Upper lobe of right lung (tissue), 1 donor: ENCODE measurements at places on chromosomes 5 and 9. TPM values are rescaled to one million over a fixed set of nuclear protein-coding genes. Genes with fewer than 3 reads are reported as not detected.

Gene KIF3A
- total RNA-seq = 10.5 TPM

Gene STPG3
- total RNA-seq = not detected

Gene MAP3K1
- 20.3 TPM for total RNA-seq

Gene IFNB1
- not detected for total RNA-seq

Gene PDGFRB
- total RNA-seq = 120 TPM

Gene STXBP1
- 92.1 TPM for total RNA-seq

Gene CDK5RAP2
- total RNA-seq = 54.2 TPM

Gene CCNI2
- total RNA-seq = 0.55 TPM

Gene SOX30
- total RNA-seq = 0.12 TPM

Gene AGXT2
- not detected for total RNA-seq

Gene IGFBPL1
- 0.87 TPM for total RNA-seq

Gene PCDHGC4
- 1.8 TPM for total RNA-seq

Gene SHOC1
- not detected for total RNA-seq

Gene NPR3
- total RNA-seq = 87.2 TPM

Gene NDFIP1
- total RNA-seq = 68.1 TPM

Gene MAMDC4
- total RNA-seq = 12.9 TPM

Gene STKLD1
- total RNA-seq = 1.2 TPM

Gene IFNK
- not detected for total RNA-seq

Gene F2RL1
- 8.0 TPM for total RNA-seq

Gene SV2C
- total RNA-seq = 0.32 TPM

Gene PGGT1B
- 40.0 TPM for total RNA-seq

Gene CDH6
- 9.4 TPM for total RNA-seq

Gene PTPN3
- total RNA-seq = 17.1 TPM

Gene TYRP1
- 7.1 TPM for total RNA-seq

Gene SEMA5A
- 38.9 TPM for total RNA-seq

Gene SPINK6
- not detected for total RNA-seq

Gene GRXCR2
- not detected for total RNA-seq

Gene WDR38
- total RNA-seq = not detected

Gene HACD4
- total RNA-seq = 10.6 TPM

Gene GBGT1
- 27.4 TPM for total RNA-seq

Gene CXCL14
- 0.38 TPM for total RNA-seq

Gene SYNPO
- 151 TPM for total RNA-seq

Gene C5orf52
- total RNA-seq = not detected

Gene SLIT3
- total RNA-seq = 70.0 TPM

Gene ANKRD18B
- 1.2 TPM for total RNA-seq

Gene FUBP3
- 39.7 TPM for total RNA-seq

Gene SUSD3
- total RNA-seq = 4.8 TPM

Gene ORM2
- total RNA-seq = 3.9 TPM

Gene PCDHGA11
- 2.6 TPM for total RNA-seq

Gene CHSY3
- 5.7 TPM for total RNA-seq

Gene MYOT
- total RNA-seq = not detected

Gene ZNF366
- total RNA-seq = 12.2 TPM

Gene COL5A1
- 37.8 TPM for total RNA-seq

Gene HK3
- 50.5 TPM for total RNA-seq

Gene BARHL1
- total RNA-seq = not detected

Gene NCS1
- total RNA-seq = 5.7 TPM

Gene CTNND2
- 6.9 TPM for total RNA-seq

Gene TGFBR1
- 72.0 TPM for total RNA-seq

Gene ELAVL2
- total RNA-seq = not detected

Gene HTR4
- total RNA-seq = 0.43 TPM

Gene MCTP1
- total RNA-seq = 40.7 TPM

Gene DNAJC21
- total RNA-seq = 57.7 TPM

Gene PPIC
- total RNA-seq = 43.0 TPM

Gene TAF11L10
- total RNA-seq = not detected

Gene SPATA6L
- 12.6 TPM for total RNA-seq

Gene ZNF454
- 3.1 TPM for total RNA-seq
